A549 treated with RU486 at 1 μM for 4 hours (cell line): ENCODE measurements at places on chromosomes 3 and 15. TPM values are rescaled to one million over a fixed set of nuclear protein-coding genes. Genes with fewer than 3 reads are reported as not detected.

TNFSF10 gene
- 0.21 to 0.34 TPM (median 0.21 TPM) in 3 of 5 replicates, not detected in the others for total RNA-seq

EPB42 gene
- total RNA-seq: not detected in 5 replicates

STAB1 gene
- not detected in 5 replicates for total RNA-seq

COPG1 gene
- 71.7 to 86.4 TPM (median 84.9 TPM) in 5 replicates for total RNA-seq

TRH gene
- not detected in 5 replicates for total RNA-seq

AADAC gene
- total RNA-seq: 13.0 to 20.7 TPM (median 16.7 TPM) in 5 replicates

PAQR5 gene
- total RNA-seq: 78.9 to 110 TPM (median 109 TPM) in 5 replicates

GP5 gene
- total RNA-seq: 0.03 TPM in 1 of 5 replicates, not detected in the others

CX3CR1 gene
- total RNA-seq: not detected in 5 replicates

TMC3 gene
- not detected in 5 replicates for total RNA-seq

PLCB2 gene
- total RNA-seq: 0.68 to 1.4 TPM (median 0.82 TPM) in 5 replicates

EFHB gene
- total RNA-seq: 0.29 to 1.2 TPM (median 0.51 TPM) in 5 replicates

CPA3 gene
- not detected in 5 replicates for total RNA-seq

PRICKLE2 gene
- 1.5 to 2.6 TPM (median 2.3 TPM) in 5 replicates for total RNA-seq

SLC51B gene
- total RNA-seq: 12.4 to 18.4 TPM (median 14.3 TPM) in 5 replicates

TRANK1 gene
- total RNA-seq: 0.93 to 2.4 TPM (median 1.8 TPM) in 5 replicates

TTLL13 gene
- total RNA-seq: 0.27 to 0.61 TPM (median 0.39 TPM) in 4 of 5 replicates, not detected in the other

CHST13 gene
- total RNA-seq: 0.42 to 1.1 TPM (median 0.99 TPM) in 5 replicates

PAQR9 gene
- 2.6 to 4.3 TPM (median 3.7 TPM) in 5 replicates for total RNA-seq

CASR gene
- total RNA-seq: not detected in 5 replicates

PRR23C gene
- total RNA-seq: not detected in 5 replicates

GABRG3 gene
- 0.27 to 0.79 TPM (median 0.42 TPM) in 5 replicates for total RNA-seq

SLC28A2 gene
- not detected in 5 replicates for total RNA-seq

ELL3 gene
- 1.3 to 2.3 TPM (median 2.1 TPM) in 5 replicates for total RNA-seq

MESP2 gene
- 0.26 to 0.67 TPM (median 0.42 TPM) in 5 replicates for total RNA-seq

TNNC1 gene
- 1.2 to 1.6 TPM (median 1.3 TPM) in 5 replicates for total RNA-seq

LRRK1 gene
- 15.3 to 23.8 TPM (median 20.7 TPM) in 5 replicates for total RNA-seq

COL6A6 gene
- not detected in 5 replicates for total RNA-seq

C3orf38 gene
- 12.7 to 23.0 TPM (median 17.5 TPM) in 5 replicates for total RNA-seq

MORC1 gene
- total RNA-seq: not detected in 5 replicates

IGF2BP2 gene
- 8.2 to 10.6 TPM (median 10.0 TPM) in 5 replicates for total RNA-seq

FRMD4B gene
- 0.80 to 2.5 TPM (median 1.4 TPM) in 5 replicates for total RNA-seq

HIGD2B gene
- not detected in 5 replicates for total RNA-seq

C3orf22 gene
- not detected in 5 replicates for total RNA-seq

CPN2 gene
- not detected in 5 replicates for total RNA-seq

FAM240A gene
- not detected in 5 replicates for total RNA-seq

ROBO2 gene
- total RNA-seq: not detected in 5 replicates

COL6A5 gene
- total RNA-seq: not detected in 5 replicates

ZPLD1 gene
- 0.08 TPM in 1 of 5 replicates, not detected in the others for total RNA-seq

SMCO1 gene
- not detected in 5 replicates for total RNA-seq
